ENCODE measurements at places on chromosomes 7 and 10.

- DNase-seq = peak; percentile 13
These were observed 563.6 kb upstream of the SEMA3D start for GRCh38 chr7:85750454-85750949.

DNA sequence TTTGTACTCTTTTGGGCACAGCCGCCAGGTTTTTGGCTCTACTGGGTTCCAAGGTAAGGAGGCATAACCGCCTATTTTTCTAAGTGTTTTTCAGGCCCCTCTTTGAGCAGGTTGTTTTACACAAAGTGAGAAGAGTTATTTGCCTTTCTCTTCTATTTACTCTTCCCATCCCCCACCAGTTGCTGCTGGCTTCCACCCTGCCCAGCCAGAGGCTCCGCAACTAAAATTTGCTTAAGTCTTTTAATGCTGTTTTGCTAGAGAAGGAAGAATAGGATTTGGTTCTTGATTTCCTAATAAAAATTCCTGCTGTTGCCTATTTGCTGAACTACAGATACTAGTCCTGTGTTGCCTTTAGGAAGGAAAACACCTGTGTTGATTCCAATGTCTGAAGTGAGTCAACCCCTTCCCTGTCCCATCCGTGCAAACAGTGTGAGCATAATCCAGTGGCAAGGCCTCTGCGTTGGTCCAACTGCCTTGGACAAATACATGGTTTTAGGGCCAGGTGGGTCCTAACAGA, 1.9 kb downstream of the PLA2G12B start:
- DNase-seq = no peak

DNA sequence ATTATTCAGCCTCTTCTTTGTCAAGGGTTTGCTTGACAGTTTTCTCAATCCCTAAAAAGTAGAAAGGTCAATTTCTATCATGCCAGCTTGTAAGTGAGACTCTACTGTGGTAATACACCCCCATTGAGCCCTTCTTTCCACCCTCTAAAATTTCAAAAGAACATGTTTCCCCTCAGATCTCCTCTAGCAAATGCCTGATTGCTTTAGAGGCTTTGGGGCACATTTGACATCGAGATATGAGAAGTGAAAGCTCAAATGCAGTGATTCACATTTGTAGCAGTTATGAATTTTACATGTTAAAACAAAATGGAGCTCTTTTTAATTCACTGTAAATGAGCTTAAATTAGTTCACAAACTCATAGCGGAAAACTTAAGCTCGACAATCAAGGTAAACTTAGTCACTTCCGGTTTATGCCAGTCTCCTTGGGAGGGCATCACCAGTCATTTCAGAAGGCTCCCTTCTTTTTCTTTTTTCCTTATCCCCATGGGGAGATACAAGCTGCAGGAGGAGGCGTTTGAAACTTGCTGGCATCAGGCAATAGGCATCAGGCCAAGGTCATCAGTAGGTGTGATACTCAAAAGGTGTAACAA, 55.3 kb upstream of the ADO start:
- no peak for DNase-seq

GRCh38 chr10:102721954-102722353, 7.5 kb downstream of the SFXN2 start:
- no peak for DNase-seq

DNA sequence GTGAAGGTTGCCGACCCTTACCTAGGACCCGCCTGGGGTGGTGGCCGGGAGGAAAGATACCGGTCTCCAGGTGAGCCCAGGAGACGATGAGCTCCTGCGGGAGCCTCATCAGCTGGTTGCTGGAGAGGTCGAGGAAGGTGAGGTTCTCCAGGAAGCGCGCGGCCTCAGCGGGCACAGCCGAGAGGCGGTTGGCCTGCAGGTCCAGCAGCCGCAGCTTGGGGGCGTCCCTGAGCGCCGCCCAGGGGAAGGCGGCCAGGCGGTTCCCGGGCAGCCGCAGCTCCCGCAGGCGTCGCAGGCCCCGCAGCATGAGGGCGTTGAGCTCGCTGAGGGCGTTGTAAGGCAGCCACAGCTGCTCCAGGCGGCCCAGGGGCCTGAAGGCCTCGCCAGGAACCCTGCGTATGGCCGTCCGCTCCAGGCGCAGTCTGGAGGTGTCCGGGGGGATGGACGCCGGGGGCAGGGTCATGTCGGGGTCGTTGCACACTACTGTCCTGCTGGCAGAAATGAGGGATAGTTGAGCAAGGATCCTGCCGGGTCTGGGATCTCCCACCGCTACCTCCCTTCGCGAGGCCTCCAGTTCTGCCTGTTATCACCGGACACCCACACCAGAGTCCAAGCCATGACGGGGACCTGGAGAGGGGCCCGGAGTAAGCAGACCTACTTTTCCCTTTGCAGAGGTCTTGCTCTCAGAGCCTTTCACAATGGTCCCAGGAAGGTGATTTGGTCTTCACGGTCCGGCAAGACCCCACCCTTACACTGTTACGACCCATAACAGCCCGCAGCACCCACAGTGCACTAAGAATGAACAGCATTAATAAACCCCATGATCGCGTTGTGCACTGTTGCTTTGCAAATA, 3.9 kb downstream of the LRIT1 start:
- no peak for DNase-seq

Data from kidney (tissue), 22 donors.